Stimulated activated CD4-positive, alpha-beta T cell treated with anti-CD3 and anti-CD28 coated beads, TNF-alpha, amount 100 ng/mL, for 24 hours (primary cell): ENCODE measurements at places on chromosomes 1 and 21.

DNA sequence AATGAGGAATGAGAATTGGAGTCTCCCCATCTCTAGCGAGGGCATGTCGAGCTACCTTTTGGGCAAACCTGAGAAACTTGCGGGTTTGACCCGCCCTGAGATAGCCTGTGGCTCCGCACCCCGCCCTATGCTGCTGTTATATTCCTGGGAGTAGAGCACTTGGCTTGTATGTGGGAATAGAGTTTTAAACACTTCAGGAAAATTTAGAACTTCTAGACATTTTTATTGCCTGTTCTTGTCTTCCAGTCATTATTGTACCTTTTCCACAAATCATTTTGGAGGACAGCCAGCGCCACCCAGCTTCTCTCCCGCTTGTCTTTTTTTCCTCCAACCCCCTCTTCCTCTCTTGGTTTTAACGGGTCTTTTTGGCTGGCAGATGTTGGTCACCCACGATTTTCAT lies 738 bp downstream of the GNPAT start:
- no peak for DNase-seq

- DNase-seq = no peak
Measured at GRCh38 chr1:115677182-115677555, 35.4 kb downstream of the VANGL1 start.

DNA sequence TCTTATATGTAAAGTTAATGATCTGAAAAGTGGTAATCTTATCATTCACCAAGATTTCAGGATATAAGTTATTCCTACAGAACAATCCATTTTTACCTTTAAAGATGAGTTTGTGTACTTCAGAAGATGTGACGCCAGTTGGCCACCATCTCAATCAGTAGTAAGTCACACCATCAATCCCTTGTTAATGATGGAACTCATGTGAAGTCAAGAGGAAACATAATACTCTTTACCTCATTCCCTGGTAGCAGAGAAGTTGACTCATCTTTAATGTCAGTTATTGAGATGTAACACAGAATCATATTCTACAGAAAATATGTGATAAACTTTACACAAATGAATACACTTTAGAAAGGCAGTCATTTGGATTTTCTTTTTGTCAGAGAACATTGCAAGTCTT lies 38.2 kb downstream of the MRPL39 start:
- DNase-seq = no peak

DNA sequence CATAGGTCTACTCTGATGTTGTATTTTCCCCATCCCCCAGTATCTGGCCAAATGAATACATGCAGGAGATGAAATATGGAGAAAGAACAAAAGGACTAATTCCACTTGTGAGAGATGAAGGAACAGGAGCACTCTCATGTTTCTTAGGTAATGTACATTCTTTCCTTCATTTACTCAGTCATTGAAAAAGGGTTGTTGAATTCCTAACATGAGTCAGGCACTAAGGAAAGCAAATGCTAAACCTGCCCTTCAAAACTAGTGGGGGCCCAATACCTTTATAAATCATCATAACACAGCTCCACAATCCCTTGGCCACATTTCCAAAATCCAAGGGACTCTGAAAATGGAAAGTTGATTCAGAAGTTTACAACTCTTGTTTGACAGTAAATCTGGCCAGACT lies 94.3 kb downstream of the DIRAS3 start:
- DNase-seq = no peak

DNA sequence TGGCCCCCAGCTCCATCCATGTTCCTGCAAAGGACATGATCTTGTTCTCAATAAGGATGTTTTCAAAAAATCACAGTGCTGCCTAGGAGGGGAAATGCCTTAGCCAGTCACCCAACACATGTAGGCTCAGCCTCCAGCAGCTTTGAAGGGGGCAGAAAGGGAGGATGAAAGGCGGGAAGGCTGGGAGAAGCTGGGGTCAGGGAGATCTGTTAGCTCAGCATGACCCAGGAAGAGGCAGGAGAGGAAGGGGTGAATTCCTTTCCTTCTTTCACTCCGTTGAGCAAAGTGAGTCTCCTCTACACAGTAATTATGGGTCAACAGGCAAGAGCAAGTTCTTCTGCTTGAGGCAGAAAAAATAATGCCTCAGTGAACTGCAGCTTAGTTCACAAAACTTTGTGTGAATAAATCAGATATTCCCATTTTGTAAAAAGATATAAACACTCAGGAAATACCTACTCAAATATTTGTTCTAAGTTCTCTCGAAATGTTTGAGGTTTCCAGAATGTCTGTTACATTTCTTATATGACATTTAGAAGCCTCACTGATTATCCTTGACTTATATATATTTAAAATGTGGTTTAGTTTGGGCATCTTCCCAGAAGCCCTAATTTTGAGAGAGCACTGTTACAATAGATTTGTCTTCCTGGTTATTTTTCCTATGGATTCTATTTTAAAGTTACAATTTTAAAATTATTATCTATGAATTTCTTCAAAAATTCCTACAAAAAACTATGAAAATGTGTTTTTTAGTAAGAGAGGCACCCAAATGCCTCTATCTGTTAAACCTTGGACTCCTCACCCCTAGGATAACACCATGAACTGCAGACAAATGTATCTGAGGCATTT lies 116.8 kb downstream of the KCNJ6 start:
- no peak for DNase-seq

DNA sequence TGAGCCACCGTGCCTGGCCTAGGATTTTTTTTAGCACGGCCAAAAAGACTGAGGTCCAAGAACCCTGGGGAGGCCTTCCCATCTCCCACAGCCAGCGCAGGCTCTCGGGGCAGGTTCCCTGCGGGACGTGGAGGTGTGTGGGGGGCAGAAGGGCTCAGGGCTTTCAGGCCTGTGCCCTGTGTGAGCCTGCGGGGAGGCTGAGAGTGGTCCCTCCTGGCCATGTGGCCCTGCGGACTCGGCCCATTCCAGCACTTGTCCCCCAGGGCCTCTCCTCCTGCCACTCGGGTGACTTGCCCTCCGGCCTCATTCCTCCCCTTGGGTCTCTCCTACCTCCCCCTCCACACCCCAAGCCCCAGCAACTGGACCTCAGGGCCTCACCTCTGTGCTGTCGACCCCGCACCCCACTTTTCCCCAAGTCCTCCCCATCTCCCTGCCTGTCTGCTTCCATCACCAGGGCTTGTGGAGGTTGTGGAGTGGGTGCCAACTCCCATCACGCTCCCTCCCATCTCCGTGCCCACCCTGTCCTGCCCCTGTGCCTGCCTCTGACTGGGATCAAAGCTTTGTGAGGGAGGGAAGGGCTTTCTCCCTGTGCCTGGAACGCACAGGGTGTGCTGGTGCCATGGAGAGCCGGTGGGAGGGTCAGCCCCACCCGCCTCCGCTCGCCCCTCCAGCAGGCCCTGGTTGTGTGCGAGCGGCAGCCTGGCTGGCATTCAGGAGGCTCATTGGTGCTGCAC lies 32.2 kb upstream of the DIP2A start:
- no peak for DNase-seq

- DNase-seq = no peak
Measured at GRCh38 chr1:219387211-219387610, 213.5 kb downstream of the LYPLAL1 start.

GRCh38 chr1:76668046-76668445 lies 199.2 kb upstream of the ST6GALNAC5 start:
- DNase-seq = no peak

GRCh38 chr1:29224356-29224837 lies 6.3 kb downstream of the MECR start:
- no peak for DNase-seq

GRCh38 chr1:9086045-9086444 lies 16.6 kb upstream of the SLC2A5 start:
- no peak for DNase-seq

- no peak for DNase-seq
Measured at GRCh38 chr21:42839271-42840231, 39.8 kb downstream of the WDR4 start.

DNA sequence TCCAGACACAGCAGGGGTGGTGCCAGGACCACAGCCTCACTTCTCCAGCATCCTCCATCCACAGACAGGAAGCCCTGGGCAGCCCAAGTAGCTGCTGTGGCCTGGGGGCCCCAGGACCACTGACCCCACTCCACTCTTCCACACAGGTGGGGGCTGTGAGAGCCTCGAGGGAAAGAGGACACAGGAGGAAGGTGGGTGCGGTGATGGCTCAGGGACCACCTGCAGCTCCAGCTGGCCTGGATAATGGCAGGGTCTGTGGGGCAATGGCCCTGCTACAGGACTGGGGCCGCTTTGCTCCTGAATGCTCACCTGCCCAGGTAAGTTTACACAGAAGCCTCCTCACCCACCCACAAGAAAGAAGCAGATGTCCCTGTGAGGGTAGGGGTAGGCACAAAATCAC lies 18.3 kb upstream of the PRSS38 start:
- no peak for DNase-seq

DNA sequence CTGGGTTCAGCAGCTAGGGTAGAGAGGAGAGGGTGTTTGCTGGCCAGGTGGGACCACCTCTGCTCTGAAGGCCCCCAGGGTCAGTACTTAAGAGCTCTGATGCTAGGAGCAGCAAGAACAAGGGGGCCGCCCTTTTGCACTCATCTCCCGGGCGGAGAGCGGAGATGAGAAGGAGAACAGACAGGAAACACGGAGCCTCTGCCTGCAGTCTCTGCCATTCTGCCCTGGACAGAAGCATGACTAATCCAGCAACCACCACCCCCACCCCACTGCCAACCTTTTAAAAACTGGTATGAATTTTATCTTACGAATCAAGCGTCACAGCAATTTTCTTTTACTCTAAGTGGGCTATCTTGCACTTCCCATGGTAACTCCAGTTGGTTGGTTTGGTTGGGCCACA lies 34.5 kb downstream of the PARP1 start:
- DNase-seq = no peak

DNA sequence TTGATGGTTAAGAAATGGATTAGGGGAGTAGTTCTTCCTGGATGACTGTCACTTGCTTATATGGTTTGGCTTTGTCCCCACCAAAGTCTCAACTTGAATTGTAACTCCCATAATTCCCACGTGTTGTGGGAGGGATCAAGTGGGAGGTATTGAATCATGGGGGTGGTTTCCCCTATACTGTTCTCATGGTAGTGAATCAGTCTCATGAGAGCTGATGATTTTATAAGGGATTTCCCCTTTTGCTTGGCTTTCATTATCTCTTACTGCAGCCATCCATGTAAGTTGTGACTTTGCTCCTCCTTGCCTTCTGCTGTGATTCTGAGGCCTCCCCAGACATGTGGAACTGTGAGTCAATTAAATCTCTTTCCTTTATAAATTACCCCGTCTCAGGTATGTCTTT lies 1621.1 kb downstream of the MRPL39 start:
- no peak for DNase-seq

DNA sequence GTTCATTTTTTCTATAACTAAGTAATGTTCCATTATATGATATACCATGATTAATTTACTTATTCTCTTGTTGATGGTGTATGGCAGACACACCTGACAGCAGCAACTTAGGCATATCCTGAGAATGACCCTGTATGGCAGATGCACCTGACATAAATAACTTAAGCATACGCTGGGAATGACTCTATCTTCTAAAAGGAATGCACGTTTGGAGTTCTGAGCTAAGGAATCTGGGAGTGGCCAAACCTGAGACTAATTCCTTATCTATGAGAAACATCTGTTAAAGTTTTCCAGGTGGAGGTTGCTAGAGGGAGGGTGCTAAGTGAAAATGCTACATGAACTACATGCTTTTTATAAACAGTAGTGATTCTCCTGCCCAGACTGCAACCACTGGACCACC lies 96.7 kb upstream of the RGS18 start:
- DNase-seq = no peak

GRCh38 chr1:16237343-16237830 lies 404 bp upstream of the CPLANE2 start:
- no peak for DNase-seq

DNA sequence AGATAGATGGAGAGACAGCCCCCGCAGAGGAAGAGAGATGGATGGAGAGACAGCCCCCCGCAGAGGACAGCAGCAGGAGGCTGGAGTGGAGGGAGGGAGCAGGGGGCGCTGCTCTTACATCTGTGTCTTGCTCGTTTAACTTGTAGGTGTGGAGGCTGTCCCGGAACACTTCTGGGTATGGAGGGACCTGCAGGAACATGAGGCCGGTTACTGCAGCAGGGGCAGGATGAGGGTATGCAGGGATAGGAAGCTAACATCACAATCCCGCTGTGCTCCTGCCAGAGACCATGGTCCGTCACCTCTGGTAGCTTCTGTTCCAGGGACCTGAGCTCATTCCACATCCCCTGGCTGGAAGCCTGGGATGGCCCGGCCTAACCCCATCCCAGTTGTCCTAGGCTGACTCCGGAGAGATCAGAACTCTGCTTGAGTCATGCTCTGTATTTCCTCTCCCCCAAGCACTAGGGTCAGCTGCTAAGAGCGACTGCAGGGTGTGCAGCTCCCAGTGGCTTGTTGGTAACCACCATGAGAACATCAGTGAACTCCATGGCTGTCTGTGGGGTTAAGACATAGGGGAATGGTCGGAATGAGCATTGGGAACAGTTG lies 36.7 kb upstream of the GOLT1A start:
- DNase-seq = no peak

- DNase-seq = no peak
Measured at GRCh38 chr1:234143681-234144080, 229.6 kb upstream of the COA6 start.

DNA sequence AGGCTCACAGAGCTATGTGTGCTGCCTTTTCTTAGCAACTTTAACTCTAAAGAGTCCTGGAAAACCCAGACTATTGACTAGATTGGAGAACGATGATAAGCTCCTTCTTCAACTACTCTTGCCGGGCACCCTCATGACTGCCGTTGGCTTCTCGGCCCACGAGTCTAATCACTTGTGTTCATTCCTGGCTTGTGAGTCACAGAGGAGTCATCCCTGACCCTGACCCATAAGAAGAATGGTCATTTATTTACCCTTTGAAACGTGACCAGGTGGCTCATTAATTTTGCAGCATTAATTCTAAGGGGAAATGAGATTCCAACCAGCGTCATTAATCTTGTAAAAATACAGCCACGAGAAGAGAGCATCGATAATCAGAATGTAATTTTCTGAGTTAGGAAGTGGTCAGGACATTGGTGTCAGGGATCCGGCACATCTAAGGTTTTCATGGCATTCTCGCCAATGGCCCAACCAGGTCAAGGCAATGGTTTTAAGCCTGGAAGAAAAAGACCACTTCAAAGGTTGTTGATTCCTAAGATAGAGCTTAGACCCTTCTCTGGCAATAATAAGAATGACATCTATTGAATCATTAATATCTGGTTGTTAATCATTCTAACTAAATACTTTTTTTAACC lies 183.6 kb upstream of the RUNX1 start:
- no peak for DNase-seq

GRCh38 chr1:246111570-246111969 lies 395.5 kb downstream of the SMYD3 start:
- DNase-seq = no peak

DNA sequence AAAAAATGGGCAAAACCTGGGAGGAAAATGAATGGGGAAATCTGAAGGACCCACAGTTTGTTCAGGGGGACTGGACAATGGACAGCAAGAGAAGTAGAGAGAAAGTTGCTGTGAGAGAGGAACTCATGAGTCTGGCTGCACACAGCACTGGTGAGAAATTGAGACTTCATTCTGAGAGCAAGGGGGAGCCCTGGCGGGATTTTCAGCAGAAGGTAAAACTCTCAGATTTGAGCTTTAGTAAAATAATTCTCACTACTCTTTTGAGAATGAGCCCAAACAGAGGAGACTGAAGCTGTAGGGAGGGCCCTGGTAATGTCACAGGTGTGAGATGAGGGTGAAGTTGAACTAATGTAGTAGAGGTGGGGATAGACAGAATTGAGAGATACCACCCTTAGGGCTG lies 438.6 kb downstream of the OMA1 start:
- no peak for DNase-seq

- no peak for DNase-seq
Measured at GRCh38 chr21:37866027-37866426, 50.2 kb downstream of the KCNJ6 start.

- DNase-seq = no peak
Measured at GRCh38 chr1:39969048-39969447, 14.1 kb downstream of the MFSD2A start.
